ENCODE measurements at places on chromosomes 6 and 20.

DNA sequence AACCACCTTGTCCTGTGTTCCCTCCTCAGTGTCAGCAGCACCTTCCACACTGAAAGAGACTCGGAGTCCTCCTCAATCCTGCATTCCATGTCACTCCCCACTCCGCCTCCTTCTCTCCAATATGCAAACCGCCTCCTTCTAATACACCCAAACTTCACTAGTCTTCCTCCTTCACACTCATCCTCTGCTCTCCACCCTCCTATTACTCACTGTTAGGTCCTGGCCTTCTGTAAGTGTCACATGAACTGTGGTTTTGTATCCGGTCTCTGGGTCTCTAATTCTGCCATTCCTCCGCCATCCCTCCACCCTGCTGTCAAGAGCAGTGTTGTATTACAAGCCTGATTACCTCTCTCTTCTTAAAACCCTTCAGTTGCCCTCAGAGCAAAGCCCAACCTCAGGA is 200.5 kb upstream of the CDYL start:
- DNase-seq: no peak

GRCh38 chr6:94559829-94560537 is 1017.4 kb upstream of the MANEA start:
- DNase-seq: no peak

GRCh38 chr6:2790588-2791449 is 25.6 kb downstream of the WRNIP1 start:
- DNase-seq: peak; percentile 72

GRCh38 chr20:1845163-1845523 is 50.1 kb upstream of the SIRPA start:
- no peak for DNase-seq

GRCh38 chr20:23339986-23340385 is 10.6 kb upstream of the NXT1 start:
- DNase-seq: no peak

DNA sequence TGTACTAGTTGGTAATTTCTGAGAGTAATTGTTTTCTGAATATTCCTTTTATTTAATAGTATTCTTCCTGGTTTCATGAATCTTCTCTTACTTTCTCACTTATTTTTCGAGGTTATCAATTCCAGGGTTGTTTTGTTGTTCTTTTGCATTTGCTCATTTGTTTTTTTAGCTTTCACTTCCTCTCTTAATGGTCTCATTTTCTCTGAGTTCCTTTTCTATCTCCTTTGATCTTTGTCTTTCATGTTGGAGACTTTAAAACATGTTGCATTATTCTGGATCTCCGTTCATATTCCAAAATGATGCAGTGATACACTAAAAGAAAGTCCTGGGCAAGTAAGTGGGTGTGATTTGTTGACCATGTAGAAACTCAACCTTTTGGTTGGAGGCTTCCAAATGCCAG is 345.3 kb upstream of the SLC35B3 start:
- no peak for DNase-seq

DNA sequence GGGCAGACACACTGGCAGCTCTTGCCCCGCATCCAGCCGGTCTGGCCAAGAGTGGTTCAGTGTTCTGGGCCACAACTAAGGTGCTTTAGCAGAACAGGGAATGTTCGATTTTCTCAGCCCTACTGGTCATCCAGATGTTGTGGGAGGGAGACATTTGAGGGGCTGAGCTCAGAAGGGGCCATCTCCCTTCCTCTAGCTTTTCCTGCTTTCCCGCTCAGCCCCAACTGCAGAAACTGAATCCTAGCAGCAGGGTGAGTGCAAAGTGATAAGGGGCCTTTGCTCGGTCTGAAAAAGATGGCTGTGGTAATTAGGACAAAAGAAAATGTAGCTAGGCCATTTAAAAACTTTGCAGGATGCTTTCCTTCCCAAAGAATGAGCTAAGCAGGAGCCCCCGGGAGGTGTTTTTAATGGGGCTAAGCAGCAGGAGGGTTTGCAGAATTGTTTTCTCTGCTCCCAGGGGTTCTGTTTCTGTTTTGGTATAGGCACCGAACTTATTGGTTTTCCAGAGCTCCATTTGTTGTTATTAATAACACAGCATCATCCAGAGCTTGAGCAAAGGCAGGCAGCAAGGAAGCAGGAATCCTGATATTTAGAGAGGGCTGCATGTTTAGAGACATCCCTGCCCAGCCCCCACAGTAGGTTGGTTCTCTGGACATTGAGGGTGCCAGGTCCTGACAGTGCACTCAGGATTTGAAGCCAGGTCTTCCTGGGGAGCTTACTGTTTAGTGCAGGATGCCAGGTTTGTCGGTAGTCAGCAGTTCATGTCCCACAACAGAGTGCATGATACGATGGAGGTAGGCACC is 210.9 kb downstream of the SLC24A3 start:
- DNase-seq: no peak

DNA sequence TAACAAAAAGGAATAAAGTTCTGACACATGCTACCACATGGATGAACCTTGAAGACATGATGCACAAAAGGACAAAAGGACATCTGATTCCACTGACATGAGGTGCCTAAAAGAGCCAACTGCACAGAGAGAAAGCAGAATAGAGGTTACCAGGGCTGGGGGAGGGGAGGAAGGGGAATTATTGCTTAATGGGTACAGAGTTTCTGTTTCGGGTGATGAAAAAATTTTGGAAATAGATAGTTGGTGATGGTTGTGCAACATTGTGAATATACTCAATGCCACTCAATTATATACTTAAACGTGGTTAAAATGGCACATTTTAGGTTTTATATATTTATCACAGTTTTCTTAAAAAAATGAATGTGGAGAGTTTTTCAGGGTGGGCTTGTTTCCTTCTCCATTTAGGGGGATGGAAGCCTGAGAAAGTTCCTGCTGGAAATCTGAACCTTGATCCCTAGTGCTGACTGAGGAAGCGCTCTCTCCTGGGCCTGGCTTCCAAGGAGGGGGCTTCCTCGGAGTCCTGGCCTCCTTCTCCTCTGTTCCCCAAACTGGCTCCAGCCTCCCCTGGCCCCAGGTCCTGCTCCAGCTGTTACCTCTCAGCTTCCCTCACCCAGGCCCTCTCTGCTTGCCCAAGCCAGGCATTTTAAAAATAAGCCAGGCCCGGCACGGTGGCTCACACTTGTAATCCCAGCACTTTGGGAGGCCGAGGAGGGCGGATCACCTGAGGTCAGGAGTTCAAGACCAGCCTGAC is 79.2 kb downstream of the NOL4L start:
- no peak for DNase-seq

GRCh38 chr6:29853245-29853644 is 25.6 kb downstream of the HLA-G start:
- DNase-seq: no peak

DNA sequence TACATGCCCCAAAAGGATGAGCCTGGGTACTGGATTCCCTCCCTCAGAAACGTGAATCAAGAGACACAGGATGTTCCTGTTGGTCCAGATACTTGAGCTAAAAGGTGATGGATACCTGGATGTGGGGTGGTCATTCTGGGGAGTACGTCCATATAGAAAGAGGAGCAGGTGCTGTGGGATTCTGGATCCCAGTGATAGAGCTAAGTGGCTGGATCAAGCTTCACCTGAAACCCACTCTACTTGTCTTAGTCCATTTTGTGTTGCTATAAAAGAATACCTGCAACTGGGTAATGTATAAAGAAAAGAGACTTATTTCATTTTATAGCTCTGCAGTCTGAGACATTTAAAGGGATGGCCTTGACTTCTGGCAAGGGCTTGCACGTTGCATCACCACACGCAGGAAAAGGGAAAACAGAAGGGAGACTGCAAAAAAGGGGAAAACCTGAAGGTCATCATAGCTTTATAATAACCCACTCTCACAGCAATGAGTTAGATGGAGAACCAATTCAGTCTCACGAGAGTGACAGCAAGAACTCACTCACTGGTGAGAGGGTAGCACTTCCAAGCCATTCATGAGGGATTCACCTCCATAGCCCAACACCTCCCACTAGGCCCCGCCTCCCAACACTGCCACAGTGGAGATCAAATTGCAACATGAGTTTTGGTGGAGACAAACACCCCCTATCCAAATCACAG is 31.2 kb downstream of the RIPOR3 start:
- DNase-seq: no peak

- DNase-seq: no peak
These were observed 95.5 kb upstream of the AGPAT4 start for GRCh38 chr6:161369339-161369738.

GRCh38 chr20:2986466-2986865 is 57.0 kb upstream of the GNRH2 start:
- DNase-seq: no peak

GRCh38 chr6:73964241-73964854 is 268.3 kb downstream of the CD109 start:
- DNase-seq: no peak

DNA sequence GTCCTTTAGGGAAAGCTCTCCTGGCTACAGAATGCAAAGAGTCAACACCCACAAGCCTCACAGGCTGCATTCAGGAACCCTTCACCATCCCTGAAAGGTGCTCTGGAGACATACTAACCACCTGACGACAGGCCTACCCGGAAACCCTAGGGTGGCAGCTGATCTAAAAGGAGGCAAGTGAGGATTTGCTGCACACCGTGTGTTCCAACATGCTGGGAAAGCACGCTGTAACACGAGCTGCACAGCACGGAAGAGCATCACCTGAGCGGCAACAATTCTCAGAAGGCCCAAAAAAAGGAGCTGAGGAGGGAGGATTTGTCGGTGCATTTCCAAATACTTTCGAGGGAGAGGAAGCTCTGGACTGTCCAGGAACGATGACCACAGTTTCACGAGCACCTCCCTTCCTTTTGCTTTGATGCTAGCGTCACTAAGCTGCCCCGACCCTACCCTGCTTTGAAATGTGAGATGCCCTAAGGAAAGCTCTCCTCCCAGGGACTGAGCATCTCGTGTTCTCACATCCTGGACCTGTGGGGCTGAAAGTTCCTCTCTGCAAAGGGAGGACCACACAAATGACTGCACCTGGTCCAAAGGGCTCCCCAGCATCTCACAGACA is 87.0 kb downstream of the PPP1R3G start:
- no peak for DNase-seq

GRCh38 chr6:130118236-130118635 is 99.9 kb downstream of the L3MBTL3 start:
- DNase-seq: no peak

DNA sequence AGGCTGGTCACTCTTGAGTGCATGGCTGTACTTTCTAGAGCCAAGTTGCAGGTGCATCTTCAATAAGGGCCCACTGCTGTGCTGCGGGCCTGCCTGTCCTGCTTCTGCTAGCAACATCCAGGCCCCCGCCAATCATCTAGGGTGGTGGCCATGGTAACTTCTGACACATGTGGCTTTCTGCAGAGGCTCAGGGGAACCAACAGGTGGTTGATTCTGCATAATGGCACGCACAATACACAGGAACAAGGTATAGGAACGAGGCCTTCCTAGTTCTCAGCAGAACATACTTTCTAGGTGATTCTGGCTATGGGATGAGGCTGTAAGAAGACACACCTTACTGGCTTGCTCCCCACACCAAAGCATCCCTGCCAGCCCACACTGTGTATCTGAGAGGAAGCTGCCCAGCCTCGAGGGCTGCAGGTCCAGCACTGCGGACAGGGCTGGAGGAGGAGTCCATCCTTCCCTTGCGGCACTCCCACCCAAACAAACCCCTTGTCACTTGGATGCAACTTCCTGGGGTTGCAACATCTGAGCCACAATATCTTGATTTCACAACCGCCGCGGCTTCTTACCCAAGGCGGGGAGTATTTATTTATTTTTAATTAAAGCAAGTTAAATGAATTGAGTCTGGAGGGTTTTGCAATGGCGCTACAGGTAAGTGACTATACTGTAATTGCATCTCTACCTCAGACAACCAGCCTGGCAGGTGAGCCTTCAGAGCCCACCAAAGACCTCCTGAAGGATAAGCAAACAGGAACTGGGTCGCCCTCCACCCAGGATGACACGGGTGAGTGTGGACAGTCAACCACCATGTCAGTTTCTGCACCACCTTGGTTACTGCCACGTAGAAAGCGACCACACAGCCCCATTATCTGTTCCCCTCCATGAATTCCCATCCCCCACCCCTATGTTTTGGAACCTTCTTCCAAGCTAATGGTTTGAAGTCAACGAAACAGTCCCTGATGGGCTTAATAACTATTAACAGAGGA is 49.6 kb downstream of the SULF2 start:
- DNase-seq: no peak

DNA sequence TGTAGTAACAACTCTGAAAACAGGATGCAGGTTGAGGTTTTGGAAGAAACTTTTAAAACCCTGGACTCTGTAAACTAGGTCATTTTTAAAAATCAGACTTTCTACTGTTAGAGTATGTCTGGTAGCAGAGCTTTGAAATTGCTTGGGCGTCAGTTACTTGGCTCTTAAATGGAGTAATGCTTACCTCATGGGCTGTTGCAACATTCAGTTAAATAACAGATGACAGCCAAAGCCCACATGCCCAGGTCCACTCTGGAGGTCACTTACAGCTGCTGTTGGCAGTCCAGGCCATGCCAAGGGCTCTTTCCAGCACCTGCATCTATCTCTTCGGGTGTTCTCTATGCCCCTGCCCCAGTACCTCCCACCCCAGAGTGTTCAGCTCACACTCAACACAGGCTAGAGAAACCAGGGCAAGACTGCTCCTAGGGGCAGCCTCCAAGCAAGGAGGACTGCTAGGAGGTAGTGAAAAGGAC is 96.4 kb downstream of the BANF2 start:
- no peak for DNase-seq

- no peak for DNase-seq
These were observed 48.3 kb upstream of the RSPO4 start for GRCh38 chr20:1050440-1050839.

- DNase-seq: no peak
These were observed 96.8 kb upstream of the GJE1 start for GRCh38 chr6:142035890-142036289.

DNA sequence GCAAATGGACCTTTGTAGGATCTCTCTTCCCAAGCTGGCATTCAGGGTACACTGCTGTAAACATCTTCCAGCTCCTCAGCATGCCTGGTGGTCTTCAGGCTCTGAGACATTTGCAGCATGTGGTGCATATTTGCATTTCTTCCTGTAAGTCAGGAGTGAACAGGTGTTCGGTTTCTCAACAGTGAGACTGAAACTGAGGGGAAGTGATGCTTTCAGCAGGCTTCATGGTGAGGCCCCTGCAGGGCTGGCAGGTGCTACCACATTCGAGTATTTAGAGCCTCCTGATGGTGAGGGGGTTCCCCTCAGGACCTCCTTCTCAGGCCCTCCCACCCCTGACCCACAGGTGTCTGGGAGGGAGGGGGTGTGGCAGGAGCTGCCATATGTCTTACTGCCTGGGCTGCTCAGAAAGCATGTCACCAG is 15.1 kb downstream of the MYBL2 start:
- peak; percentile 81 for DNase-seq

DNA sequence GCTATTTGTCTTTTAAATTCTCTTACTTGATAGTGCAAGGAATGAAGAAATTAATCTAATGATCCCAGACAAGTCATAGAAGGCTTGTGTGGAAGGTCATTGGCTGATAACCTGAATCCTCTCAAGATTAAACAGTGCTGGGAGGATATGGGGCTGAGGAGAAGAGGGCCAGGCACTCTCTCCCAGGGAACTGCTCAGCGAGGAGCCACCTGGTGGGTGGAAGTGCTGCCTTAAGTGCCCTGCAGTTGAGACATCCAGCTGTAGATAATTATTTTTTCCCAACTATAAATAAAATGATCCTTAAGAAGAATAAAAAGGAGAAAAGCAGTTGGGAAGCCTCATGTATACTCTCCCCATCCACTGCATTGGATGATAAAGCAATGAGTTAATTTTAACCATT is 47.9 kb downstream of the BTBD3 start:
- DNase-seq: no peak

GRCh38 chr6:129317931-129318820 is 391.8 kb downstream of the ARHGAP18 start:
- no peak for DNase-seq
